ENCODE measurements at places on chromosomes 7 and 10.

- DNase-seq: no peak
Measured at GRCh38 chr10:95767884-95768556, 12.1 kb downstream of the ENTPD1 start.

DNA sequence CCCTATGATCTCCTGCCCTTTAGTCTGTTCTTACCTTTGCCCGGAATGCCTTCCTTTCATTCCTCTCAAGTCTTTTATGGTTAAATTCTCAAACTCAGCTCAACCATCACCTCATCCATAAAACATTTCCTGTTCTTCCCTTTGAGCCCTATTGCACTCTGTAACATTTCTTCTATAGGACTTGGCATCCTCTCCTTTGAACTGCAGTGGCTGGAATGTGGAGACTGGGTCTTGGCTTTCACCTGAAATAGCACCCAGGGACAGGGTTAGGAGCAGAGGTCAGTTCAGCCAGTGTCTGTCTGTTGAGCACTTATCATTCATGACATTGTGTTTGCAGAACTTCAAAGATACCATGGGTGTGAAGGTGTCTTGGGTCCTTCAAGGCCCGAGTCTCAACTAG, 7.2 kb downstream of the NFE2L3 start:
- no peak for DNase-seq

DNA sequence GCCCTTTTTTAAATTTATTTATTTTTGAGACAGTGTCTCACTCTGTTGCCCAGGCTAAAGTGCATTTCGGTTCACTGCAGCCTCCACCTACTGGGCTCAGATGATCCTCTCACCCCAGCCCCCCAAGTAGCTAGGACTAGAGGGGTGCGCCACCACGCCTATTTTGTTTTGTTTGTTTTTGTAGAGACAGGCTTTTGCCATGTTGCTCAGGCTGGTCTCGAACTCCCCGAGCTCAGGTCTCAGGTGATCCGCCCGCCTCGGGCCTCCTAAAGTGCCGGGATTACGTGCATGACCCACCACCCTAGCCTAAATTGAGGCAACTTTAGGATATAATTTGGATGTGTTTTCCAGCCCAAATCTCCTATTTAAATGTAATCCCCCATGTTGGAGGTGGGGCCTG, 805 bp downstream of the ZNF736 start:
- DNase-seq: no peak

- no peak for DNase-seq
Measured at GRCh38 chr10:57963546-57963945, 304.1 kb downstream of the IPMK start.

- no peak for DNase-seq
Measured at GRCh38 chr7:108584211-108584610, 14.5 kb downstream of the DNAJB9 start.

GRCh38 chr10:76769582-76769981, 868.0 kb downstream of the KCNMA1 start:
- no peak for DNase-seq
